ENCODE measurements at places on chromosomes 16 and 17. TPM values are rescaled to one million over a fixed set of nuclear protein-coding genes. Genes with fewer than 3 reads are reported as not detected.

- H3K4me3 ChIP-seq = peak overlapping the region; percentile 67
- H3K36me3 ChIP-seq = no peaks in the 10 kb centered on the region
- DNase-seq = no peak
- H3K27ac ChIP-seq = no peak overlapping the region
- peaks cover under 1% of the 10 kb centered on the region for H3K4me1 ChIP-seq
- no peaks in the 10 kb centered on the region for H3K27me3 ChIP-seq
Measured at GRCh38 chr16:55508271-55508921, 476 bp upstream of the LPCAT2 start.

DNA sequence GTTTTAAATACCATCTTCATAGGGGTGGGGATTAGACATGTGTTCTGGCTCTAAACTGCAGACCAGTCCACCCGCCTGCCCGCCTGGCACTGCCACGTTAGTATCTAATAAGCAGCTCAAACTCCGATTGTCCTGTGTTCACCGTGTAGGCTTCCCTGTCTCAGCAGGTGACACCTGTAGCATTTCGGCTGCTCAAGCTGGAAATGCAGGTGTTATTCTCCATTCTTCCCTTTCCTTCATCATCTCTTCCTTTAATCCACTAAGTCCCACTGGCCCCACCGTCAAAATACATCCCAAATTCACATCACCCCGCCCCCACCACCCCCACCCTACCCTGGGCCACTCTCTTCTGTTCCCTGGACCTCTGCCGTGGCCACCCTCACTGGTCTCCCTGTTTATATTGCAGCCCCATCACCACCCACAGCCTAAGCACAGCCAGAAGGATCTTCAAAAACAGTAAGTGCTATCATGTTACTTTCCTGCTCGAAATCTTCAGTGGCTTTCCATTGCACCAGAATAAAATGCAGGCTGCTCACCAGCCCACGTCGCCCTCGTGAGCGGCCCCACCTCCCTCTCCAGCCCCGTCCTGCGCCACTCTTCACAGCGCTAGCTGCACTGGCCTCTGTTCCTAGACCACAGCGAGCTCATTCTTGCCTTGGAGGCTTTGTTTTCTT lies 65.1 kb downstream of the RTN4RL1 start:
- peaks cover 13% of the 10 kb centered on the region for H3K4me1 ChIP-seq
- H3K27me3 ChIP-seq = no peaks in the 10 kb centered on the region
- no peak overlapping the region for H3K27ac ChIP-seq
- H3K36me3 ChIP-seq = no peaks in the 10 kb centered on the region

- no peak overlapping the region for H3K27ac ChIP-seq
- no peaks in the 10 kb centered on the region for H3K27me3 ChIP-seq
- H3K4me1 ChIP-seq = peaks cover 12% of the 10 kb centered on the region
- H3K36me3 ChIP-seq = no peaks in the 10 kb centered on the region
- no peak overlapping the region for H3K4me3 ChIP-seq
Measured at GRCh38 chr16:14151256-14152030, 80.3 kb downstream of the MRTFB start.

DNA sequence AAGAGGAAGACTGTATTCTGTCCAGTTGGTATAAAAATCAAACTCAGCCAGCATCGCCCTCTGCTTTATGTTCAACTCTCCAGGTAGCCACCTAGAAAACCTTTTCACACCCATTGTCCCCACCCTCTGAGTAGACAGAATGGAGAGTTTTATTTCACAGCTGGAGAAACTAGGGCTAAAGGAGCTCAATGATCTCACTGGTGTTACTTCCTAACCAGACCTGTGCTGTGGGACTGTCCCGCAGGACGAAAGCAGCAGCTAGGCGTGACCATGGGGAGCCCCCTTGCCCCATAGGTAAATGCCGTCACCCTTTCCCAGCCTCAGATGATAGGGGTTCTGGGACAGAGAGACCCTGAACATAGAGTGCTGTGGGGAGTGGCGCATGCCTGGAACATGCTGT lies 67.7 kb downstream of the CYLD start:
- peaks cover 7% of the 10 kb centered on the region for H3K4me1 ChIP-seq
- H3K4me3 ChIP-seq = no peak overlapping the region
- no peaks in the 10 kb centered on the region for H3K27me3 ChIP-seq
- H3K27ac ChIP-seq = no peak overlapping the region
- DNase-seq = no peak

- H3K36me3 ChIP-seq = peaks cover 45% of the 10 kb centered on the region
- H3K27ac ChIP-seq = no peak overlapping the region
- no peaks in the 10 kb centered on the region for H3K4me1 ChIP-seq
- no peaks in the 10 kb centered on the region for H3K27me3 ChIP-seq
- no peak for DNase-seq
Measured at GRCh38 chr17:75317671-75318070, 28.4 kb upstream of the SLC25A19 start.

DNA sequence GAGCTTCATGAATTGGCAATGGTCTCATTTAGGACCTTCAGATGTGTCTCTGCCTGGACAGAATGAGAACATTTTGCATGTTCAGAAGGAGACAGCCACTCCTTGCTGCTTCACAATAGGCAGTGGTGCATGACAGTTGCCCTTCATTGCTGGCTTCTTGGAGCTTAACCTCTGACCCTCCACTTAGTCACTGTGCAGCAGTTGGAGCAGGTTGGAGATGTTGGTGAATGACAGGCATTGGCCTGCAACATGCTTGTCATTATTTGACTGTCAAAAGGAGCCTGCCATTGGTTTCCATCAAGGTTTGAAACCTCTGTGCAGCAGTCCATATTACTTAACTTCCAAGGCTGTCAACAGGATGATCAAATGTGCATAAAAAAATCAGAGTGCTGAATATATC lies 22.7 kb downstream of the FTO start:
- H3K27ac ChIP-seq = no peak overlapping the region
- no peaks in the 10 kb centered on the region for H3K36me3 ChIP-seq

DNA sequence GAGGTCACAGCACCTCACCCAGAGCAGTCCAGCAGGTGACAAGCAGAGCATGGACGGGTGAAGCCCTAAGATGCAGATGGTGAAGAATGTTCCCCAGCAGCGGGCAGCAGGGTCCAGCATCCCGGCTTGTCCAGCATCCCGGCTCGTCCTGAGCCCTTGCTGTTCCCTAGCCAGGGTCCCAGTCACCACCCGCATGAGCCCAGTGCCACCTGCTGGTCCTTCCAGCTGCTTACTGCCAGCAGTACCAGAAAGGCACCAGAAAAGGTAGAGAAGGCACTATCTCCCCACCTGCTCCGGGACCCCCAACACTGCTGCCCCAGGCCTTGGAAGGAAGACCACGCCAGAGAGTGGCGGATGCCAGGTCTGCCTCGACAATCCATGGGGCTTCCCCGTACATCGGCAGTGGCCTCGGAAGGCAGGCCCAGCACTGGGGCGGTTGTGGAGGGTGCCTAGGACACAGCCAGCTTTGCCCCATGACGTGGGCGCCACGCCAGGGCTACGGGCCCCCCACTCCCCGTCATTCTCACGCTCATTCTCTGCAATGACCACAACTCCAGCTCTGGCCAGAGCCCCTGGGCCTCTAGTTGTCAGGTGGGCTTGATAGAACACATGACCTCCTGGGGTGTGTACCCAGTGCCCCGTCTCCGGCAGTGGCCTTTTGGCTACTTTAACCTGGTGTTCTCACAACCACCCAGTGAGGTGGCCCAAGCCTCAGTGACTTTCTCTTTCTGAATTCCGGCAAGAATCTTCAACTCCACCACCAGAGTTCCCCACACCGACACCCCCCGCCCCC lies 1.4 kb downstream of the CENPX start:
- DNase-seq = peak; percentile 90
- H3K4me3 ChIP-seq = peak overlapping the region; percentile 91

DNA sequence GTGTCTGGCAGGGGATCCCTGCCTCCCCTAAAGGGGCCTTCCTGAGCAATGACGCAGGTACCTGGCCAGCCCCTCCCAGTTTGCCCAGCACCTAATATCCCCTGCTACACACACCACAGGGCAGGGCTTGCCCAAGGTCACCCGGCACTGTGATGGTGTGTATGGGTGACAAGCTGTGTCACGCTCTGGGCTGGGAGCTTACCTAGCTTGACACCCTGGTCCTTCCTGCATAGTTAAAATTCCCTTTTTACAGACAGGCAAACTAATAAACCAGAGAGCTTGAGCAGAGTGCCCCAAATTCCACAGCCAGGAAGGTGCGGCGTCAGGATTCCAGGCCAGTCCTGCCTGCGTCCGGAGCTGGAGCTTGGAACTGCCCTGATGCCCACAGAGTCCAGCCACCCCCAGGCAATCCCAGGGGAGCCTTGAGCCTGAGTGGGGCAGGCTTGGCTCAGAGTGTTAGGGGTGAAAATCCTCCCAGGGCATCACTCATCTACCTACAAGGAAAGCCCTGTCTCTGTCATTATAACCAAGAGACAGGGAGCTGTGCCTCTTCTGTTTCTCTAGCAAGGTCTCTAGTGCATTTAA lies 18.1 kb downstream of the MMP15 start:
- no peaks in the 10 kb centered on the region for H3K27me3 ChIP-seq
- H3K36me3 ChIP-seq = peaks cover 49% of the 10 kb centered on the region
- peak; percentile 12 for DNase-seq
- no peak overlapping the region for H3K4me3 ChIP-seq

- H3K4me3 ChIP-seq = peak overlapping the region; percentile 59
- H3K4me1 ChIP-seq = no peaks in the 10 kb centered on the region
- H3K27me3 ChIP-seq = no peaks in the 10 kb centered on the region
- DNase-seq = peak; percentile 65
- peaks cover 3% of the 10 kb centered on the region for H3K36me3 ChIP-seq
- no peak overlapping the region for H3K27ac ChIP-seq
Measured at GRCh38 chr16:57479205-57479975, 6.9 kb downstream of the DOK4 start.

DNA sequence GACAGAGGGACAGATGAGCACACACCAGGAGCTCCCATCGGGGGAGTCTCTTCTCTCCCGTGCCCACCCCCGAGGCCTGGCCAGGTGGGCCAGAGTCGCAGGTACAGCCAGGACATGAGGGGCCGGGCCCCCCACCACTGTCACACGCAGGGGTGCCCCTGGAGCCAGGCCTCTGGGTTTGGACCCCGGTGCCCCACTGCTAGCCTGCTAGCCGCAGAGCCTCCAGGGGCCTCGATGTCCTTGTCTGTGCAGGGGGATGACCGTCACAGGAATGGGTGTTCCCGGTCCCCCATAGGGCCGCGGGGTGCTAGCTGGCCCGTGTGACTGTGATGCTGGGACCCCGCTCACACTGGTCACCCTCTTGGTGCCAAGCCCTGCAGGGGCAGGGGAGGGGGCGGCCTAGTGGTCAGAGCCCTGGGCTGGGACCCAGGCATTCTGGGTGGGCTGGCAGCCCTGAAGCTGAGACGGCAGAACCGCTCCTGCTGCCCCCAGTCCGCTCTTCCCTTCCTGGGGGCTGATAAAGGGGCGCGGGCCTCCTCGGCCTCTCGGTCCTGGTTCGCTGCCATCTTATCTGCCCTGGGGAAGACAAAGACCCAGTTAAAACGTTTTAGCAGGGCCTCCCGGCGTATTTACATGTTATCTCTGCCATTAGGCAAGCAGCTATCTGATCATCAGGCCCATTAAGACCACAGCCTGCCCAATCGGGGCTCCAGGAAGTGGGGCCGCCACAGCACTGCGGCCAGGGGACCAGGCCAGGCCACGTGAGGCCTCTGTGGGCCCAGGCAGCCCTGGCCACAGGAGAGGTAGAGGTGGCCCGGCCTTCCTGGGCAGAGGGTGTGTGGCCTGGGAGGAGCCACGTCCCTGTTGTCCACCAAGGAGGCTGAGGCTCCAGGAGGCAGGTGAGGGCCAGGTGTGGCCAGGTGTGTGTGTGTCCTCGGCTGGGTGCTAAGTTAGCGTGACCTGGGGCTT lies 57.2 kb upstream of the ZC3H18 start:
- no peaks in the 10 kb centered on the region for H3K36me3 ChIP-seq
- peaks cover 49% of the 10 kb centered on the region for H3K27me3 ChIP-seq
- H3K4me3 ChIP-seq = no peak overlapping the region
- no peak overlapping the region for H3K27ac ChIP-seq
- H3K4me1 ChIP-seq = no peaks in the 10 kb centered on the region
- no peak for DNase-seq

- H3K27ac ChIP-seq = no peak overlapping the region
- no peaks in the 10 kb centered on the region for H3K27me3 ChIP-seq
- H3K36me3 ChIP-seq = no peaks in the 10 kb centered on the region
- no peak overlapping the region for H3K4me3 ChIP-seq
- peaks cover 26% of the 10 kb centered on the region for H3K4me1 ChIP-seq
Measured at GRCh38 chr17:32871746-32872145, 5.2 kb downstream of the MYO1D start.

GRCh38 chr17:36578671-36579070 lies 13.0 kb upstream of the DHRS11 start:
- H3K4me1 ChIP-seq = no peaks in the 10 kb centered on the region
- H3K4me3 ChIP-seq = no peak overlapping the region
- no peaks in the 10 kb centered on the region for H3K27me3 ChIP-seq
- H3K27ac ChIP-seq = no peak overlapping the region
- DNase-seq = no peak

DNA sequence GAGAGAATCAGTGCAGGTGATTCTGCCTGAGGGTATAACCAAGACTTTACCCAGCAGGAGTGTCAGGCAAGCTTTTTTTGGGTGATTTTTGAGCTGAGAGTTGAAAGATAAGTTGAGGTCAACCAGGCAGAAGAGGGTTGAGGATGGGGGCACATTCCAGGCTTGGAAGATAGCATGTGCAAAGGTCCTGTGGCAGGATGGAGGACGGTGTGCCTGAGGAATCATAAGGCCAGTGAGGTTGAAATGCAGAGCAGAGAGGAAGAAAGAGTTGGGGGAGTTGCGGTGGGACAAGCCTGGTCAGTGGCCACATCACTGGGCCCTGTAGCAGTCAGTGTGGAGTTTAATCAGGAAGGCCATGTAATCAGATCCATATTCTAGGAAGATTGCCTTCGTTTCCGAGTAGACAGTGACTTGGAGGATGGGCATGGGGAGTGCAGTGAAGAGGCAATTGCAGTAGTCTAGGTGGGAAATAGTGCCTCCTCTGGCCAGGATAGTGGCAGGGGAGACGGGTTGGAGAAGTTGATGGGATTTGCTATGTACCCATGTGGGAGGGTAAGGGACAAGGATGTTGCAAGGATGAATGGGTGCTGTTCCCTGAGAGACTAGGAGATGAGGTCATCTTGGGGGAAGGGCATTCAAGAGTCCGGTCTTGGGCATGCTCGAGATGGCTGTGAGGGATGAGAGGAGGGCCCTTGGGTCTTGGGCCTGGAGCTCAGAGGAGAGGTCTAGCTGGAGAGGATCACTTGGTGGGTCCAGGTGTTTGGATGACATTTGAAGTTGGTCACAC lies 3.9 kb downstream of the PLEKHG4 start:
- H3K4me3 ChIP-seq = no peak overlapping the region
- DNase-seq = no peak
- H3K27me3 ChIP-seq = no peaks in the 10 kb centered on the region
- H3K27ac ChIP-seq = no peak overlapping the region
- no peaks in the 10 kb centered on the region for H3K4me1 ChIP-seq

GRCh38 chr16:83040174-83040573 lies 413.4 kb downstream of the CDH13 start:
- DNase-seq = no peak
- no peaks in the 10 kb centered on the region for H3K36me3 ChIP-seq
- no peak overlapping the region for H3K4me3 ChIP-seq
- H3K4me1 ChIP-seq = no peaks in the 10 kb centered on the region
- no peak overlapping the region for H3K27ac ChIP-seq

- no peaks in the 10 kb centered on the region for H3K27me3 ChIP-seq
- peaks cover 21% of the 10 kb centered on the region for H3K4me1 ChIP-seq
- no peak overlapping the region for H3K27ac ChIP-seq
- no peak for DNase-seq
- no peak overlapping the region for H3K4me3 ChIP-seq
Measured at GRCh38 chr17:4582101-4582501, 2.2 kb upstream of the SMTNL2 start.

The GH2 gene
- polyA plus RNA-seq = not detected

The SKAP1 gene
- polyA plus RNA-seq = 0.09 TPM

The FA2H gene
- 0.06 TPM for polyA plus RNA-seq

The HDAC5 gene
- polyA plus RNA-seq = 30.2 TPM

The ENKD1 gene
- 17.5 TPM for polyA plus RNA-seq

The GRAPL gene
- 0.35 TPM for polyA plus RNA-seq

The KRTAP1-5 gene
- not detected for polyA plus RNA-seq

All from psoas muscle (tissue), 8 donors.